ENCODE measurements at places on chromosomes 11 and 22. TPM values are rescaled to one million over a fixed set of nuclear protein-coding genes. Genes with fewer than 3 reads are reported as not detected.

DNA sequence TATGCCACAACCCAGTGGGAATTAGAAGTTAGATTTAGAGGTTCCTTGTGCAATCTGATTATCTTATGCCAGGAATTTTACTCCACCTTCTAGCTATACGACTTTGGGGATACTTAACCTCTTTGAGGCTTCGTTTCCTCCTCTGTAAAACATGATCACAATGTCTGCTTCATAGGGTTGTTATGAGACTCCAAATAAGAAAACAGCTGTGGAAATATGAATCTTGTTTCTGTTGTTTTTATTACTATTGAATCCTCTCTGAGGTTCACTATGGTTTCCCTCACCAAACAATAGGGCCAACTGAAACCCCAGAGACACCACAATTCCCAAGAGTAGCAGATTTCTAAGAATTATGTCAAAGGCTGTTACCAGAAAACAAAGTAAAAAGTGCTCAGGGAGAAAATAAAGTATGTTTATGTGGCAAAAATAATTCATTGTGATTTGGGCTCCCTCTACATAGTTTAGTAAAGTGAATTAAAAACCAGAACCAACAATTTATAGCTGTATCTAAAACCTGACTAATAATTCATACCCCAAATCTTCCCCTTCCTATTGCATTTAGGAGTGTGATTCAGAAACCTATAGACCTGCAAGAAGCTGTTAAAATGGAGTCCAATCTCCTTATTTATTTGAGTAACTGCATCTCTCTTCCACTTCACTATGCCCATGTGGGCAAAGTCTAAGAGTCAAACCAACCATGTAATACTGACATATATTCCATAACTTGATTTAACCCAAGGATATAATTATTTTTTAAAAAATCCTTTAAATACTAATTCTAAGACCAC is 38.4 kb downstream of the AMBRA1 start:
- ATAC-seq = no peak

Gene CEP126
- 3.8 TPM for total RNA-seq

DNA sequence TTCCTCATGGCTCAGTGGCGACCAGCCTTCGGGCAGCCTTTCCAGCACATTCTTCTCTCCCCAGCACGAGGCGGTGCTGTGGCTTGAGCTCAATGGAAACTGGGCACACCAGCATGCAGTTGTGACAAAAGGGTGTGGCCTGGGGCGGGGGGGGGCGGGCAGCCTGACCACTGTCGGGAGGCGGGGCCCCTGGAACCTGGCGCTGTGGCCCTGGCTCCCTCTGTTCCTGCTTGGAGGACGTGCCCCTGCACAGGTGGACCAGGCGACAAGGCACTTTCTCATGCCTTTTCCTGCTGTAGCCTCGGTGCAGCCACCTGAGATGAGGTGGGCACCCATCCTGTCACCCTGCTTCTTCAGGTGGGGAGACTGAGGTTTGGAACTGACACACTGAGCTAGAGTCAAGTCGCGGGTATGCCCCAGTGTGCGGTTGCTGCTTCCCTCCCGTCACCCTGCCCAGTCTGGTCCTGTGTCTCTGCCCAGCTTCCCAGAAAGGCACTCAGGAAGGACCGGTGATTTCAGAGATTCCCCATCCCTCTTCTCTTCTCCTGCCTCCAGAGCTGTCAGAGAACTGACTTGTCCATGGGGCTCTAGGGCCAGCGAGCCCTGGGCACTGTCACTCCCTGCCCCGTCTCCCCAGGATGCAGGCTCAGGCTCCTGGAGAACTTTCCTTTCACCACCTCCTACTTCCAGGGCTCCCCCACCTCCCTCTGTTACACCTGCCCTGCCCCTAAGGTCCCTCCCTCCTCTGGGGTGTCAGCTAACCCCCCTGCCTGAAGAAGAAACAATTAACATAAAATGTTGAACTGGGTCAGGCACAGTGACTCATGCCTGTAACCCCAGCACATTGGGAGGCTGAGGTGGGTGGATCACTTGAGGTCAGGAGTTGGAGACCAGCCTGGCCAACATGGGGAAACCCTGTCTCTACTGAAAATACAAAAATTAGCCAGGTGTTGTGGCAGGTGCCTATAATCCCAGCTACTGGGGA is 9.9 kb downstream of the B3GAT1 start:
- peak; percentile 61 for ATAC-seq

GRCh38 chr11:125271483-125272091 is 107.0 kb downstream of the PKNOX2 start:
- ATAC-seq = no peak

Gene PIK3IP1
- 15.9 TPM for total RNA-seq

DNA sequence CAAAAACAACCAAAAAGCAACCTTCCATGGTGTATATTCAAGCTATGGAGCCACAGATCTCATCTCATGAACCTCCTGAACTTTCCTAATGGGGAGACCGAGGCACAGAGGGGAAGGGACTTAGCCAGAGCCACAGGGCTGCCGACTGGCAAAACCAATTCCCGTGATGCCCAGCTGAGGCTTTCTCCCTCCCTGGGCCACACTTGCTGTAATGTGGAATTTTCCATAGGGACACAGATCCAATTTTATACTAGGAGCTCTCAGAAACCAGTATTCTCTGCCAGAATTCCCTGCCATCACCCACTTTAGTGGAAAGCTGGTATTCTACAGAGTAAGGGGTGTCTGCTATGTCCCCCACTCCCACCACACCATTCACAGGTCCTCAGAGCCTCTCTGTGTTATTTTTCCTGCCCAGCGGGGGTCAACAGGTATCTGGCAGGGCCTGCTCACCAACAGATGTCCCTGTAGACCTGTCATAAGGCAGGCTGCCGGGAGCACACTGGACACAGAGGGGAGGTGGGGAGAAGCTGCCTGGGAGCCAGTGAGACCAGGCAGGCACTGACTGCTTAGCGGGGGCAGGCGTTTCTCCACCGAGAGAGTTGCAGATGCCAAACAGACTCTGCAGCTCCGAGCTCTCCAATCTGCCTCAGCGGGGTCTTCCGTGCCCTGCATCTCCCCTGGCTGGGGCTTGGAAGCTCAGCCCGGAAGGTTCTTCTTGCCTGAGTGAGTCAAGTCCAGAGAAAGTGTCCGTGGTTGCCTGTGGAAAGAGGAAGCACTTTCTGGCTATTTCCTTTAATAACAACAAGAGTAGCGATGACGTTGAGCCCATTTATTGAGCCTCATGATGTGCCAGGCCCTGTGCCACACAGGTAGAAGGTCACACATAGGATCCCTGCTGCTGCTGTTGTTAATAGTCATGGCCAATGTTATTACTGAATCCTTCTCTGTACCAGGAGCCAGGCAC is 26.3 kb downstream of the RPS6KA4 start:
- no peak for ATAC-seq

Gene C11orf42
- total RNA-seq = 1.1 TPM

Gene INPP5J
- total RNA-seq = 4.9 TPM

DNA sequence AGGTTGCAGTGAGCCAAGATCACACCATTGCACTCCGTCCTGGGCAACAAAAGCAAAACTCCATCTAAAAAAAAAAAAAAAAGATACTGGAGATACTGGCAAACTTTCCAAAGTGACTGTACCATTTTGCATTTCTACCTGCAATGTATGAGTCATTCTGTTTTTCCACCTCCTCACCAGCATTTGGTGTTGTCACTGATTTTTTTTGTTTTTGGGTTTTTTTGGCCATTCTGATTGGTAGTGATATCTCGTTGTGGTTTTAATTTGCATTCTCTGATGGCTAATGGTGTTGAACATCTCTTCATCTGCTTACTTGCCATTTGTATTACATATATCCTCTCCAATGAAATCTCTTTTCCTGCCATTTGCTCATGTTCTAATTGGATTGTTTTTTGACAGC is 12.0 kb upstream of the RBX1 start:
- ATAC-seq = no peak

Gene OR10A6
- total RNA-seq = 0.46 TPM

- ATAC-seq = no peak
Observed at GRCh38 chr22:23698094-23698493, 7.3 kb downstream of the RGL4 start.

- ATAC-seq = no peak
Observed at GRCh38 chr11:39571081-39571480, 1888.4 kb downstream of the LRRC4C start.

Gene ST13
- 321 TPM for total RNA-seq

Gene TPP1
- 83.0 TPM for total RNA-seq

DNA sequence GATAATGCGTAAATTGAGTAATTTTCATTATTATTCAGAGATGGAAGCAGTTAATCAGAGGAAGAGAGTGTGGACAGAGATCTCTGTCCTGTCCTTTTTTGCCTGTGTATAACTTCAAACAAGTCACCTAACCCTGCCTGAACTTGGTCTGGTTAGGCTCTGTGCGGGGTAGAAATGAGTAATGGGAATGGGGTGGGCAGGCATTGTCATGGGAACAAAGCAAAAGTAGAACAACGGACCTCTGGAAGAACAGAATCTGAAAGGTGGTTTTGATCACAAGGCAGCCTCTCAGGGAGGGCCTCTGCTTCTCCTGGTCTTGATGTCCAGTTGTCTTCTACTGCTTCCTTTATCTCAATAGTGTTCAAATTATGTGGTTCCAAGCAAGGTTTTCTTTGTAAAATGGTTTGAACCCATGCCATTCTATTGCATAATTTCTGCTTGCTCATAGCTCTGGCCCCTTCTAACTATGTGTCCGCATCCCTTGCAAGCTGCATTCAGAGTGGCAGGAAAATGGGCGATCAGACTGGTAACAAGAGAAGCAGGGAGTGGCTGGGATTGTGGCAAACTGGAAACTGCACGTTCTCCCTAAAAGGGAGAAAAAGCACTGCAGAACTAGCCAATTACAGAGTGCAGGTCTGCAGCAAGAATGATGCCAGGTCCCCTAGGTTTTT is 76.1 kb downstream of the PRR5L start:
- peak; percentile 43 for ATAC-seq

GRCh38 chr22:49670456-49671330 is 157.0 kb downstream of the BRD1 start:
- peak; percentile 86 for ATAC-seq

DNA sequence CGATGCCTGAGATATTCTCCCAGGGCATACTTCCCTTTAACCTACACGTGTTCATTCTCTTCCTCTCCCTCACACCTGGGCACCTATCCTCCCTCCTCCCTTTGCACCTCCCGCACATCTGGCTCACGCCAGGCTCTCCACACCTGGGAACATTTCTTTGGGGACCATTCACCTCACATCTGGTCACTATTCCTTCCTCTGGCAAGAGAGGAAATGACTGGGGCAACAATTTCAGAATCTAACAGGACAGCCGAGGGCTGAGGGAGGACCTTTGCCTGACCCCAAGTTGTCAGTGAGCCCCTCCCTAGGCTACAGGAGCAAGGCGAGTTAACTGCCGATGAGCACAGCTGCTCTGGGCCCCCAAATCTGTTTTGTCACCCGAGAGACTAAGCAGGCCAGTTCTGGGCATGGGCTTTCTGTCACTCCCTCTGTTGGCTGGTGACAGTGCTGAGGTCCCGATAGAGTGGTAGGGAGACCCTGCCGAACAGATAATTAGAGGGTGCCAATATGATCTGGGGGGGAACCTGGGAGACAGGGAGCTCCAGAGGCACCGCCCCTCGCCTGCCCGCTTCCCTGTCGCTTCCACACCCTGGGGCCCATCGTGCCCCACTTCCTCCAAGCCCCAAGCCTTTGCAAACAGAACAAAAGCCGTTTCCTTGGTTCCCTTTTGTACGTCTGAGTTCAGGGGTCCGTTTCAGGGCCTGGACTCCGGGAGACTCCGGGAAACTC is 45.6 kb downstream of the EIF3F start:
- no peak for ATAC-seq

DNA sequence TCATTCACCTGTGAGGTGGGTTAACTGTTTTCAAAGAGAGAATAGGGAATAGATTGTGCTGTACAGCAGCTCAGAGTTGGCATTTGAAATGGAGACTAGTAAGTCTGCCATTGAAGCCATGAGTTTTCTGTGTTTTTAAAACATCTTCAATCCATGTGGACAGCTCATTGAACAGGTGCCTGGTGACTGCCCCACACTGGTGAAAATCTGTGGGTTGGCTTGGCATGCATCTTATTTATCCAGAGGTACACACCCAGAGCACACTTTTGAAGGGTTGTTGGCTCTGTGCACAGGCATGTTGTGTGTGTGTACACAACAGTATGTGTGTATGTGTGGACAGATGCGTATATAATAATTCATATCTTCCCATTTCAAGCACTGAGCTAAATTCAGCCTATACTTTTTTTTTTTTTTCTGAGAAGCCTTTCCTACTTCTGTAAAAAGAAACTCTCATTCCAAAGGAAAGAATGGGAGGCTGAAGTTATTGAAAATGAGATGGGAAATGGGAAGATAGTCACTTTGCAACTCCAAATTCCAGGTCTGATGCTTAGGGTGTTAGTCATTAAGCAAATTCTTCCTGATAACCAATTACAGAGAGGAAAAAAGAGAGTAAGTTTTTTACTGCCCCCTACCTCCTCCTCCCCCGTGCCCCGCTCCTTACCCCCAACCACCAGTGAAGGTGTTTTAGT is 7.0 kb upstream of the LYVE1 start:
- ATAC-seq = no peak

GRCh38 chr11:129911298-129911697 is 15.9 kb upstream of the NFRKB start:
- ATAC-seq = no peak

- no peak for ATAC-seq
Observed at GRCh38 chr22:31790240-31790639, 36.4 kb downstream of the DEPDC5 start.

GRCh38 chr11:118572981-118573550 is 857 bp downstream of the ARCN1 start:
- ATAC-seq = peak; percentile 20

Gene DCHS1
- total RNA-seq = 61.2 TPM

Gene RIMBP3B
- 1.0 TPM for total RNA-seq
